ENCODE measurements at places on chromosomes 2 and 18. TPM values are rescaled to one million over a fixed set of nuclear protein-coding genes. Genes with fewer than 3 reads are reported as not detected.

DNA sequence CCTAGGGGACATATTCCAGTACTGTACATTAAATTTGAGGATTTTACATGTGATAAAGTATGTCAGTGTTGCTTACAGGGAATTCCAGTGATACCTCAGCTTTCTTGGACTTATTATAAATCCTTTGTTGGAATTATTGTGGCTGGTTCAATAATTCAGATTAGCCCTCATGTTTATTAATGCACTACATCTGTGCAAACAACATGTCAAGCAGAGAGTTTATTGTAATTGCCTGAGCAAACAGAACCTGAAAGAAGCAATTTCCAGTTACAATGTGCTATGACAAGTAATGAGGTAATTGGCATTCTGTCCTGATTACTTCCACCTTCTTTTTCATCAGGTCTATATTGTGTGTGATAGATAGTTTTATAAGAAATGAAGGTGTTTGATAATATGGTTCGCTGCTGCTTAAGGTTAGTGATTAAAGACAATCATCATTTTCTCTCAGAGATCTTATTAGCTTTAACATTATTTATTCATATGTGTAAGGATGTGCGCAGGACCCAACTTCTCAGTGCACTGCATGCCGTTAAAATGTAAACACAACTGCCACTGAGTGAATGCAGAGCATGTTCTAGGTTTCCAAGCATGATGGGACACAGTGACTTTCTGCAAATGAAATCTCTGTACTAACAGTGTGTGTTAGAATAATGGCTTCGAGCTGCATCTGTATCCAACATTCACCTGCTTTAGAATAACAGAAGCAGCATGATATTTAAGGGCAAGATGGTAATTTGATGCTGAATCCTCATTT lies 973.7 kb upstream of the POU3F3 start:
- no peak for DNase-seq

MSTN gene
- not detected for total RNA-seq

GRCh38 chr2:180364719-180365118 lies 357.6 kb upstream of the CWC22 start:
- DNase-seq, result no peak

- peak; percentile 31 for DNase-seq
Observed at GRCh38 chr18:79515331-79515730, 119.6 kb downstream of the NFATC1 start.

- no peak for DNase-seq
Observed at GRCh38 chr2:173874894-173875237, 90.3 kb downstream of the SP3 start.

- DNase-seq, result no peak
Observed at GRCh38 chr18:47754311-47755101, 176.0 kb downstream of the SMAD2 start.

DNA sequence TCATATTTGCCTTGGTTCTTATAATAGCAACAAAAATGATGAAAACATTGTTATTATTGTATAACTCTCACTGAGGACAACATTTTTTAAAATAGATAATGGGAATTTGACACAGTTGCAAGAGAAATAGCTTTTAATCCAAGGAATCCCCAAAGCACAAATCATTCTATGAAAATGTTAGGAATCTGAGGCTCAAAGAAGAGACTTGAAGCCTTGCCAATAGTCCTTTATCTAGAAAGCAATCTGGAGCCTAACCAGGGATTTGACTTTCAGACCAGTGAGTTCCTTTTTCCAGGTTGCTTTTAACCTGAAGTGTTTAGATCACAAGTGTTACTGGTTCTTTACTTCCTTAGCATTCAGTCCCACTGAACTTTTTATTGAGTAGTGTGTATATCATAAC lies 574.5 kb upstream of the ZEB2 start:
- DNase-seq, result no peak

- peak; percentile 83 for DNase-seq
Observed at GRCh38 chr2:109173311-109174171, 44.5 kb downstream of the SH3RF3 start.

DNA sequence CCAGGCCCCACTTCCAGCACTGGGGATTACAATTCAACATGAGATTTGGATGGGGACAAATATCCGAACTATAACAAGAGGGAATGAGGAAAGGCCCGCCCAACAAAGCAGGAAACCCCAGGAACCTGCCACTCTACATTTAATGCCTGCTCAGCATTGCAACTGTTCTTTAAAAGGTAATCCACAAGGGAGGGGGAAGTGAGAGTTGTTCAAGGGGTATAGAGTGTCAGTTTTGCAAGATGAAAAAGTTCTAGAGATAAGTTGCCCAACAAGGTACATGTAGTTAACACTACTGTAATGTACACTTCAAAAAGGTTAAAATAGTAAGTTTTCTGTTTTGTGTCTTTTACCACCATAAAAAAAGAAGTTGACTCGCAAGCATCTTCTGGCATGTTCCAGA lies 137.6 kb downstream of the MBD2 start:
- no peak for DNase-seq

- no peak for DNase-seq
Observed at GRCh38 chr2:86372641-86373502, 35.4 kb upstream of the REEP1 start.

PROM2 gene
- total RNA-seq, result 9.2 TPM

GRCh38 chr2:12949406-12949805 lies 232.7 kb downstream of the TRIB2 start:
- DNase-seq, result no peak

ELOA2 gene
- not detected for total RNA-seq

DNA sequence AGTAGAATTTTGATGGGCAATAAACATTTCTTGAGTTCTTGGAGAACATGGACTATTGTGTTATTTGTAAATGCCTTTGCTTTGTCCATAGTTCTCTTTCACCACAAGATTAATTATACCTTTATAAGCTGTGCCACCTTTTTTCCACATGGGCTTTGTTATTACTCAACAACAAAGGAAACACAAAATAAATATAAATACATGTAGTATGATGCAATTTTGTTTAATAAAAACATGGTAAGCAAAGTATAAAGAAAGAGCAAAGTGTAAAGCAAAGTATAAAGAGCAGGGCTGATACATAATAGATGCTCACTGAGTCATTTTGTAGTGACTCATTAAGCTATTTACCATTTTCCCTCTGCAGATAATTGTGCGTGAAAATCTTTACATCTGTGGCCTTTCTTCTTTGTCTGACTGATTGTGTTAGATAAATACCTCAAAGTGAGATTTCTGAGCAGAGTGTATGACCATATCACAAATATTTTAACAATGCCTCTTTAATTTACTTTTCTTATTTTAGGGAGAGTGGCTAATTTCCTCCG lies 80.9 kb downstream of the CERS6 start:
- DNase-seq, result peak; percentile 41

DNA sequence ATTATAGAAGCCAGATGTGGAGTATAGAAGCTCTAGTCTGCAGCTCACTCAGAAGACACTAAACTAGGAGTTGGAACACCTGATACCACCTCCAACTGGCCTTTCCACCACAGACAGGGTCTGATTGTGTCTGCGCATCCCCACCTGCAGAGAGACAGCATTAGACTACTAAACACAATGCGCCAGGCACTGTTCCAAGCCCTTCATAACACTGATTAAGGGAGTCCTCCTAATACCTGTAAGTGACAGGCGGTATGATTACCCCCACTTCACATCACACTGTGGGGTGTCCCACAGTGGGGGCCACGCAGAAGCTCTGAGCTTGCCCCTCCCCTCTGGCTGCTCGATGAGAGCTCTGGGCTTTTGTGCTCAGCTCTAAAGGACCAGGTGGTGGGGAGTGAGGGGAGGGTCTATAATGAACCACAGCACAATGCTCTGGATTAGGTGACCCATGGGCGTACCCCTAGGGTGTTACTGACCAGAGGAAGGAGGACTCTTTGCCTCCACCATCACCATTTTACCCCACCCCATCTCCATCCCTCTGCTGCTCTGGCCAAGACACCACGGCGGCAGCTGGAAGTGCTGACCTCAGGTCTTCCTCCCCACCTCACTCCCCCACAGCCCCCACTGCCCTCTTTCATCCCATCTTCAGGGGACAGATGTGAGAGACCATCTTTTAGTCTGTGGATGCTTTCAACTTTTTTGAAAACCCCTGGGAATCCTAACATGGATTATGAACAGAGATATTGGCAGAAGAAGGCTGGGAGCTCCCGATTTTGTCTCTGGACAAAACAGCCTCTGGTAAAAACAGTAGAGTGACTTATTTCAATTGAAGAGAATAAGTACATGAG lies 145.1 kb downstream of the GFPT1 start:
- DNase-seq, result no peak

- DNase-seq, result no peak
Observed at GRCh38 chr2:73077424-73077795, 5.9 kb upstream of the SFXN5 start.

DYNAP gene
- total RNA-seq, result not detected

DNA sequence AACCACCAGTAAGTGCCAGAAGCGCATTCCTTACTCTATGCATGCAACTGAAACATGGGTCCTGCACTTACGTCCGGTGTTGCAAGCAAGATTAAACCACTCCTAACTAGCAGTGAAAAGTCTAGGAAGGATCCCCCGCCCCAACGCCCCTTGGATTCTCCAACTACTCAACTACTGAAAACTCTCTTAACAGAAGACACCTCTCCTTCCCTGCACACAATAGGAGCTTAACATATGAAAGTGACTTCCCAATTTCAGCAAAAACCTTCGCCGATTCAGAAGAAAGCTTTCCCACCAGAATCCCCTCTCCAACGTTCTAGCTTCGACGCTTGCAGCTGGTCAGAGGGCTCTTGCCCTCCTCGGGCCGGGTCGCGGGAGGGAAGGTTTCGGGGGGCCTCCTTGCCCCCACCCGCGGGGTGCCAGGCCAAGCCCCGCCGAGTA lies 578 bp downstream of the IWS1 start:
- DNase-seq, result peak; percentile 53

GRCh38 chr2:75113231-75113869 lies 86.0 kb downstream of the TACR1 start:
- DNase-seq, result no peak

DNA sequence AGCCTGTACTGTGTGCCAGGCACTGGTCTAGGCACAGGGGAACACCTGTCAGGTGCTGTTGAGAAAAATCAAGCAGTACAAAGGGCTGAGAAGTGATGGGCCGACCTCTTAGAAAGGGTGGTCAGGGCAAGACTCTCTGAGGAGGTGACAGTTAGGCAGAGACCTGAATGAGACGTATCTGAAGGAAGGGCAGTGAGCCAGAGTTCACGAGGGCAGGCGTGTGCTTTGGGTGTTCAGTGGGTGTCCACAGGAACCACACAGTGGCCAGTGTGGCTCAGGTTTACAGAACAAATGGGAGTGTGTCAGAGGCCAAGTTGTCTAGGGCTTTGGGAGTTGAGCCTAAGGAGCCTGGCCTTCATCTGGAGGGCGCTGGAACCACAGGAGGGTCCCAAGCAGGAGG lies 6.2 kb downstream of the ARMC9 start:
- no peak for DNase-seq

- no peak for DNase-seq
Observed at GRCh38 chr2:196983934-196984333, 57.4 kb upstream of the PGAP1 start.

HOXD13 gene
- total RNA-seq, result 0.06 TPM

DNA sequence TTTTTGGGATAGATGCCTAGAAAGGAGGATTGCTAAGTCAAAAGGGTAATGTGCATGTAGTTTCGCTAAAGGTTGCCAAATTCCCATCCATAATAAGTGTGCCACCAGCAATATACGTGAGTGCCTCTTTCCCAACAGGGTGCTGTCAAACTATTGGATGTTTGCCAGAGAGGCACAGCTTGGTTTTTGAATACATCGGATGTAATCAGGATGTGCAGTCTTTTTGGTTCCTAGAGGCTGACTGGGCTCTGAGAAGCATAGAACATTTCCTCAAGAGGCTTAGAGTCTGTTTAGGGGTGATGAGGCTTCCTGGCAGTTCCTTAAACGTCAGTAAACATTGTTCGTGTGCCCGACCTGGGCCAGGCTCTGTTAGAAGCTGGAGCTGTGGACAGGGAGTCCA lies 28.0 kb downstream of the AGAP1 start:
- no peak for DNase-seq

M1AP gene
- not detected for total RNA-seq

DPP4 gene
- not detected for total RNA-seq

DNA sequence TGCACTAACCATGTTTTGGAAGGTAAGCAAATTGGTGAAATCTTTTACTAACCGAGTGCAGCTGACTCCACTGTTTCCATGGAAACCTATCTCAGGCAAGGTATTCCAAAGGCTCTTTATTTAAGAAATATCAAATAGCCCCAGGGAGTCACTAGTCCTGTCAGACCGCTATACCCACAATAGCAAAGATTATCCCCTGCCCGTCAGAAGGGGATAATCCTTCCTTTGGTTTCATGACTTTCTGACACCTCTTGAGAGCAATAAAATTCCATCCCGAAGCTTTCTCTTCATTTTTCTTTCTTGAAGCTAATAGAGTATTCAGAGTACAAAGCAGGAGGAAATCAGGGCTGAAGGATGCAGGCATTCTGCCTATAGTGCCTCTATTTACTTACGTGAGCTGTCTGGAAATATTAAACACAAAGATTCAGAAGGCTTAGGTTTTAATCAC lies 34.7 kb upstream of the MAP2 start:
- no peak for DNase-seq

TSHZ1 gene
- 12.4 TPM for total RNA-seq

GRCh38 chr2:191341436-191341835 lies 96.2 kb downstream of the MYO1B start:
- DNase-seq, result no peak

CCDC85A gene
- total RNA-seq, result 0.37 TPM

DNA sequence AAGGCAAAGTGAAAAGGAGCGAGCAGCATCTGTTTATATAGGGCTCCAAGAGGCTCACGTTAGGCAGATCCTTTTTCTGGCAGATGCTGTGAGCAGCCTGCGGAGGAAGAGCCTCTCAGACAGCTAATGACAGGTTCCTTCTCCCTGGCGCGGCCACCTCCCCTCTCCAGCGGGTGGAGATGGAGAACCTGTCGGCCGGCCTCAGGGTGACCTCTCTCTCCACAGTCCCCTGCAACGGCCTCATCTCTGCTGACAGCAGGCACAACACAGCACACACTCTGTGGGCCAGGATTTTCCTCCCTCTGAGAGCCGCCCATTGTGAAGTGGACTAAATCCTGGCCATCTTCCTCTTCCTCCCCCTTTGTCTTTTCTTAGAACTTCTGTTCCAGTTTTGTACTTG lies 119.8 kb downstream of the PRKCE start:
- DNase-seq, result no peak

GRCh38 chr2:88933980-88934379 lies 242.5 kb downstream of the RPIA start:
- DNase-seq, result no peak

TP53I3 gene
- 19.6 TPM for total RNA-seq

DNA sequence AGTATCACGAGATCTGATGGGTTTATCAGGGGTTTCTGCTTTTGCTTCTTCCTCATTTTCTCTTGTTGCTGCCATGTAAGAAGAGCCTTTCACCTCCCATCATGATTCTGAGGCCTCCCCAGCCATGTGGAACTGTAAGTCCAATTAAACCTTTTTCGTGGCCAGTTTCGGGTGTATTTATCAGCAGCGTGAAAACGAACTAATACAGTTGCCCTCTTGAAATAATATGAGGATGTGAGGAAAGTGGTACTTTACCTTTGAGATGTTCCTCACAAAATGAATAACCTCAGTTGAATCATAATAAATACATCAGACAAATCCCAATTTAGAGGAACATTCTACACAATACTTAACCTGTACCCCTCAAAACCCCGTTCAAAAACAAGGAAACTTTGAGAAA lies 356.4 kb downstream of the CPS1 start:
- DNase-seq, result no peak

All from SJSA1 (cell line).